Thymus (tissue), 14 donors: ENCODE measurements at places on chromosomes 5 and 9. TPM values are rescaled to one million over a fixed set of nuclear protein-coding genes. Genes with fewer than 3 reads are reported as not detected.

GRCh38 chr5:54882101-54882500, 103.3 kb downstream of the ESM1 start:
- peaks cover 31% of the 10 kb centered on the region for H3K27me3 ChIP-seq
- H3K36me3 ChIP-seq, result no peaks in the 10 kb centered on the region
- DNase-seq, result no peak
- H3K4me3 ChIP-seq, result no peak overlapping the region

GRCh38 chr9:21758540-21758939, 43.9 kb upstream of the MTAP start:
- no peak overlapping the region for H3K4me3 ChIP-seq
- H3K27me3 ChIP-seq, result no peaks in the 10 kb centered on the region
- no peak overlapping the region for H3K27ac ChIP-seq
- DNase-seq, result no peak
- H3K4me1 ChIP-seq, result no peaks in the 10 kb centered on the region
- no peaks in the 10 kb centered on the region for H3K36me3 ChIP-seq

- H3K4me1 ChIP-seq, result no peaks in the 10 kb centered on the region
- no peaks in the 10 kb centered on the region for H3K27me3 ChIP-seq
- H3K4me3 ChIP-seq, result no peak overlapping the region
- no peaks in the 10 kb centered on the region for H3K36me3 ChIP-seq
Observed at GRCh38 chr9:86733929-86734328, 213.4 kb downstream of the GAS1 start.

The OGN gene
- 10.1 TPM for total RNA-seq
